ENCODE measurements at places on chromosomes 4 and X.

GRCh38 chrX:112761242-112762207 lies 79.1 kb downstream of the AMOT start:
- no peak for DNase-seq

DNA sequence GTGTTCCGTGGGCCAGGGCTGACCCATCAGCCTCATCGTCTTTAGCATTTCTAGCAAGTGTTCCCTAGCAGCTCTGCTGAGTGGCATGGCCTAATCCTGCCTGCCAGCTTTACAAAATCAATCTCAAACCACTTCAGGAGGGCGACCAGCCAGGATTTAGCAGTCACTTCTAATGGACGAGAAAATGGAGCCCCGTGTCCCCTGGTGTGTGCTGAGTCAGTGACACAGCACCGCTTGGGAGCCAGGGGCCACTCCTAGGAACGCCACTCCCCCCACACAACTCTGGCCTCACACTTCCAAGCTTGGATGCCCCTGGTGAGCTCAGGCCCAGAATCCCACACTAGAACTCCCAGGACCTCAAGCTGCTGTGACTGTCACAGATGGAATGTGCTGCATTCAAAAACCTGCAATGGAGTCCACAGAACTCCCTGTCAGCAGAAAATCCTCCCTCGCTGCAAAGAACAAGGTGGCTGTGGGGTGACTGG lies 311.2 kb upstream of the GATB start:
- no peak for DNase-seq

- no peak for DNase-seq
Measured at GRCh38 chr4:819401-820229, 6.3 kb downstream of the CPLX1 start.

- no peak for DNase-seq
Measured at GRCh38 chrX:67604979-67605703, 61.3 kb downstream of the AR start.

- DNase-seq, result no peak
Measured at GRCh38 chr4:153728151-153728550, 31.7 kb downstream of the RNF175 start.

DNA sequence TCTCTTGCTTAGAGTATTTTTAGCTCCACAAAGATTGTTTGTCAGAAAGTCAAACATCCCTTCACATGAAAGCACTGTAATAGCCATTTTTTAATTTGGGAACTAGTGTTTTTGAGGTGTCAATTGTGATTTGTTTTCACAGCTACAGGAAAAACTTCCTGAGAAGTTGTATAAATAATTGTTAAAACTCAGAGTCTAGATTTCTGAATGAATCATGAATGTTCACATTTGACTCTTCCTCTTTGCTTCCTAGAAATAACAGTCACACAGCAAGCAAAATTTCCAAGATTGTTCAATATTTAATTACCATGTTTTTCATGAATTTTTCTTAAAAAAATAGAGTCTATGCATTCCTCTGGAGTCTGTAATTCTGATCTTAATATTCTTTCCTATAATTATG lies 156.9 kb upstream of the SLC7A11 start:
- no peak for DNase-seq

DNA sequence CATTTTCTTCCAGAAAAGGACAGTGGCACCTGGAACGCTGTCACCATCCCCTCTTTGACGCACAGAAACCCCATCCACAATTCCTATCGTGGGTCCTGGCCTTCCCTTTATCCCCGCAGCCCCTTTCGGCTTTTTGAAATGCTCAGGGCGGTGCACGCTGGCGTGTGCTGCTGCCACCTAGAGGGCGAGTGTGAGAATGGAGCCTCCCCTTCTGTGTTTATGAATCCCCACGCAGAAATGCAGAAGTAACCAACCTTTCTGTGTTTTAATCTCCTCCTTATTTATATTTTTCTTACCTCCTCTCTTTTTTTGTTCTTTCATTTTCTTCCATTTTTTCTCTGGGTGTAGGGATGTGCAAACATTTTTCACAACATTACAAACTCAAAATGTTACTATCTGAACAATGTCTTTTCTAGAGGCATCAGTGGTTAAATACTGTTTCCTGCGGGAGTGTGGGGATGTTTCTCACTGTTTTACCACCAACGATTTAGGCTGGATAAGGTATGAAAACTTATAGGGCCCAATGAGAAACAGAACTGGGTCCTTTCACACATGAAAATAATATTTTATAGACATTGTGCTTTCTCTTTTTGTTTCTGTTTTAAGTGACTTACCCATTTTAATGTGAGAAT lies 50.0 kb downstream of the TMA16 start:
- peak; percentile 73 for DNase-seq

All from ecto neural progenitor cell (in vitro differentiated cells).